ENCODE measurements at places on chromosomes 2 and 18. TPM values are rescaled to one million over a fixed set of nuclear protein-coding genes. Genes with fewer than 3 reads are reported as not detected.

The RGPD4 gene
- not detected for total RNA-seq

The ACVR1C gene
- 0.18 TPM for total RNA-seq

The AQP12B gene
- not detected for total RNA-seq

The MYL1 gene
- total RNA-seq = not detected

DNA sequence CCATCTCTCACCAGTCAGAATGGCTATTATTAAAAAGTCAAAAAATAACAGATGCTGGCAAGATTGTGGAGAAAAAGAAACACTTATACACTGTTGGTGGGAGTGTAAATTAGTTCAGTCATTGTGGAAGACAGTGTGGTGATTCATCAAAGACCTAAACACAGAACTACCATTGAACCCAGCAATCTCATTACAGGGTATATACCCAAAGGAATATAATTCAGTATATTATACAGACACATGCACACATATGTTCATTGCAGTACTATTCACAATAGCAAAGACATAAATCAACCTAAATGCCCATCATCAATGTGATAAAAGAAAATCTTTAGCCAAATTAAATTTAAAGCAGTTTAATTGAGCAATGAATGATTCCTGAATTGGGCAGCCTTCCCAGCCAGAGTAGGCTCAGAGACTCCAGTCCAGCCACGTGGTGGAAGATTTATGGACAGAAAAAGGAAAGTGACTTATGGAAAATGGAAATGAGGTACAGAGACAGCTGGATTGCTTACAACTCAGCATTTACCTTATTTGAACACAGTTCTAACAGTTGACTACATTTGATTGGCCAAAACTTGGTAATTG lies 377.1 kb upstream of the SLC39A10 start:
- no peak for DNase-seq

GRCh38 chr2:223771475-223771874 lies 65.9 kb downstream of the AP1S3 start:
- DNase-seq = peak; percentile 7

GRCh38 chr2:168030862-168031624 lies 216.4 kb downstream of the STK39 start:
- peak; percentile 95 for DNase-seq

GRCh38 chr2:177291701-177292100 lies 27.2 kb upstream of the NFE2L2 start:
- DNase-seq = no peak

Measured in IMR-90 (cell line).